ENCODE measurements at places on chromosomes 6 and 20.

DNA sequence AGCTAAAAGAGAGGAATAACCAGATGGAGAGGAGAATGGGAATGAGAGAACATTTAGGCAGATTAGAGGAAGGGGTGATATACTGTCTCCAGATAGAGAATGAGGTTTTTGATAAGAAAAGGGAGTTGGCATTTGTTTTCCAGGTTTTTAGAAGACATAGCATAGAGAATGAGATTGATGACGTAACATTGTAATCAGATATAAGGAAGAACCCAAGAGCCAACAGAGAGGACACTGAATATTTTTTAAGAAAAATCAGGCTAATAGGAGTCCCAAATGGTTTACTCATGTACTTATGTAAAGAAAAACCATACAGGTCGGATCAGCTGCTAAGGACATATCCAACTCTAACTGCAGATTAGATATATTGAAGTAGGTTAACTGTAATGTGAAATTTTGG lies 112.9 kb downstream of the TBC1D7 start:
- no peak for DNase-seq

- DNase-seq: no peak
Measured at GRCh38 chr6:88650029-88650619, 313.3 kb downstream of the RNGTT start.

GRCh38 chr6:14012313-14013030 lies 87.7 kb downstream of the RNF182 start:
- no peak for DNase-seq

GRCh38 chr6:83974409-83975050 lies 59.0 kb upstream of the MRAP2 start:
- no peak for DNase-seq

GRCh38 chr6:159493231-159493897 lies 199.7 kb downstream of the SOD2 start:
- DNase-seq: no peak

DNA sequence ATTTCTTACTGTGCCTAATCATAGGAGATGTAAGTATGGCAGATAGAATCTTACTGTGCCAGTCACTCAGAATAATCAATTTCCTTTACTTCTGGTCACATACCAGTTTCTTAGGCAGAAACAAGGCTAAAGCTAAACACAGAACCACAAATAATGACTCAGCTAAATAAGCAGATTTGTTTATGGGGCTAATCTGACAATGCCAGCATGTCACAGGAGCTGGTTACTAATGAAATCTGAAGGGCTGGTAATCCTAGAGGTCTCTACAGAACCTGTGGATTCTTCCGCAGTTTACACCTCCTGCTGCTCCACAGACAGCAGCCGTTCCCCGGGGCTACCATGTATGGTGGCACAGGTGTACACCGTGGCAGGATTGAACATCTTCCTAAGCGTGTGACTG lies 80.8 kb downstream of the LYRM4 start:
- DNase-seq: no peak

DNA sequence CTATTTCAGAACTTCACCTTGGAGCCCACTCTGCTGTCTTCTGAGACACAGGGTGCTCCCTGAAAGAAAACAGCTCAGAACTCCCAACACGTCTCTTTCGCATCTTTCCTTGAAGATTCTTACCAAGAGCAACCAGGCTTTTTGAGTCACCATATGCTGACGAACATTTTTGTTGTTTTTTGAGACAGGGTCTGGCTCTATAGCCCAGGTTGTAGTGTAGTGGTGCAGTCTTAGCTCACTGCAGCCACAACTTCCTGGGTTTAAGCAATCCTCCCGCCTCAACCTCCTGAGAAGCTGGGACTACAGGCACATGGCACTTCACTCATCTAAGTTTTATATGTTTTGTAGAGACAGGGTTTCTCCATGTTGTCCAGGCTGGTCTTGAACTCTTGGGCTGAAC lies 68.5 kb downstream of the TRMT11 start:
- DNase-seq: no peak

GRCh38 chr6:83884523-83884922 lies 25.0 kb downstream of the CYB5R4 start:
- DNase-seq: no peak

- DNase-seq: no peak
Measured at GRCh38 chr6:160238761-160239751, 19.6 kb downstream of the SLC22A2 start.

DNA sequence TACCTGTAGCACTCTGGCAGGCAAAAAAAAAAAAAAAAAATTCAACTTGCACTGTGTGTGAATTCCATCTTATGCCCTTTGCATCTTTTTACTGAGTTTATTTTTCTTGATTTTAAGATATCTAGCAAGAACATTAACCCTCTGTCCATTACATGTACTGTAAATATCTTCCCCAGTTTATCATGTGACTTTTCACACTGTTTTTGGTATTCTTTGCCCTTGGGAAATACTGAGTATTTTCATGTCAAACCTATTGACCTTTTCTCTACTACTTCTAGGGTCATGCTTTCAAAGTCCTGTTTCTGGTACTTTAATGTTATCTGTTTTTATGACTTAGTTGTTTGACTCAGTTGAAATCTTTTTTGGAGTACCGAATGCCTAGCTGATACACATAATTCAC lies 843 bp upstream of the HUS1B start:
- DNase-seq: no peak

DNA sequence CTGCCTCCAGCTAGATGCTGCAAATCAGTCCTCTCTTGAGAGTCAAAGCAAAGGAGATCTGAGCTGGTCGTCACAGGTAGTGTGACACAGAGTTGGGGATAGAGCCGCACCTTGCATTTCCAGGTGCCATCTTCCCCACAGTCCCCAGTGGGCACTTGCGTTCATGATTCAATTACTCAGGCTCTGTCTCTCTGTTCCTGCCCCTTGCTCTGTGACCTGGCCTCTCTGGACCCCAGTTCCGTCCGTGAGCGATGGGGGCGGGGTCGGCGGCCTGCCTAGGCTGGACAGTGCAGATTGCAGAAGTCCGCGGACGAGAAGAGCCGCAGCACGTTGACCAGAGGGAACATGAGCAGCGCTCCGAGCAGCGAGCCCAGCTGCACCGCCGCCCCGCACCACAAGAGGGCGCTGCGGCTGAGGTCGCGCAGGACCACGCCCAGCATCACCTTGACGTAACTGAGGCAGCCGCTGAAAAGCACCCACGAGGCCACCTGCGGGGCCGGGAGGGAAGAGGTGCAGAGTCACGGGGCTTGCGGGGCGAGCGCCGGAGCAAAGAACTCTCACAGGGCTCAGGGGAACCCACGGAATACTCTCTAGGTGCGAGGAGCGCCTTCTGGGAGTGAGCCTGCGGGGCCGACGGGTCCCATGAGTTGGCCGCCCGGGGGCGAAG lies 7.4 kb downstream of the SLC52A3 start:
- peak; percentile 26 for DNase-seq

GRCh38 chr6:45718871-45719270 lies 296.8 kb downstream of the CLIC5 start:
- DNase-seq: no peak

DNA sequence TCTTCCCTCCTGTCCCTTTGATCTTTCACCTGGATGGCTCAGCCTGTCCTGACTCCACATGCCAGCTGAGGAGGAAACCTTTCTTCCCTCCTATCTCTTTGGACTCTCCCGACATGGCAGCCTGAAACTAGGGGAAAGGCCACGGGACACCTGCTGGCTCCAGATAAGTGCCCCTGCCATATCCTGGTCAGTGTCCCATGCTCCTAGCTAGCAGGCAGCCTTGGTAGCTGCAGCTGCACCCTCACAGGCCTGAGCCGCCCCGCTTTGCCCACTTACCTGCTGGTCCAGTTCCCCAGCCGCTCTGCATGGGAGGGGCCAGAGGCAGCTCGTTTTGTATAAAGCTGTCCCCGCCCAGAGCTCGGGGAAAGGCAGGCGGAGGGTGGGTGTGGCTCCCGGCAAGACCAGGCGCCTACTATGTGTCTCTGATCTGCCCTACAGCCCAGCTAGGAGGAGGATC lies 7.4 kb upstream of the SLC52A3 start:
- no peak for DNase-seq

DNA sequence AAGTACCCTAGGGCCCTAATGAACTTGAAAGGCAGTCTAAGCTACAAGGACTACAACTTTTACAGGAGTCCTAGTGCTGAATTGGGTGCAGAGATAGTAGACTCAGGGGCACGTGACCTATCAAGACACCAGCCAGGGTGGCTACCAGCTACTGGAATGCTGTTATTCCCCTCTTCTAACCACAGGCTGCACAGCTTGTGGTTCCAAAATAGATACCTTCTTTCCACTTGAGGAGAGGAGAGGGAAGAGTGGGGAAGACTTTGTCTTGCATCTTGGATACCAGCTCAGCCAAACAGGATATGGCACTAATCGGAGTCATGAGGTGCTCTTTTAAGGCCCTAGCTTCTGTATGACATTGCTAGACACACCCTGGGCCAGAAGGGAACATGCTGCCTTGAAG lies 60.0 kb upstream of the MTRF1L start:
- no peak for DNase-seq

- no peak for DNase-seq
Measured at GRCh38 chr6:135537741-135538301, 40.3 kb upstream of the AHI1 start.

DNA sequence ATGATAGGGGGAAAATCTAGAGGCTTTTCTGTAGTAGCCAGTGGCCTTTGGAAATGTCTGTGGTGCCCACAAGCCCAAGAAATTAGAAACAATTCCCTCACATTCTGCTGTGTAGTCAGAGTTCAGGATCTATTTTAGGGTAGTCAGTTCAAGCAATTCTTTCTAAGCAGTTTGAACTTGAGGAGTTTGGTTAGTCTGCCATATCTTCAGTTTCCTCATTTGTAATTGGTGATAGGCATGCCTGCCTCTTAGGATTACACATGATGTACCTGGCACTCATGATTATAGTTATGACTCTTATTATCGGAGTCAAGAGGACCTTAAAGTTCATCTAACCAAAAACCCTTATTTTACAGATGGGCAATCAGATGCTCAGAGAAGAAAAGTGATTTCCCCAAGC lies 21.2 kb upstream of the MEP1A start:
- DNase-seq: no peak

- no peak for DNase-seq
Measured at GRCh38 chr6:25536781-25537180, 115.2 kb upstream of the SCGN start.

DNA sequence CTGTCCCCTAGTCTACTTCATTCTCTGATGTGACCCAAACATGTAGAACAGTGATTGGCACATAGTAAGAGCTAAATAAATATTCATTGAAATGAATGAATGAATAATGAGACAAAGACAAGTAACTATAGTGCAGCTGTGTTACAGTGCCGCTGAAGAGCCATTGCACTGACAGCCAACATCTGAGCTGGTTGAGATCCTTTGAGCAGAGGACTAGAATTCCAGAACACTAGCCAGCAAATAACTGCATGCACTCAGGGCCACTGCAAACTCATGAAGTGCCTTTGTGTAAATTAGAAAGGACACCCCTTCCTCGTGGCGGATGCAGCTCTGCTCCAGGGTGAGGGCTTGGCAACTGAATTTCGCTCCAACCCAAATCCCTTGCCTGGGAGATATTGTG lies 230.3 kb upstream of the CDYL start:
- DNase-seq: no peak

DNA sequence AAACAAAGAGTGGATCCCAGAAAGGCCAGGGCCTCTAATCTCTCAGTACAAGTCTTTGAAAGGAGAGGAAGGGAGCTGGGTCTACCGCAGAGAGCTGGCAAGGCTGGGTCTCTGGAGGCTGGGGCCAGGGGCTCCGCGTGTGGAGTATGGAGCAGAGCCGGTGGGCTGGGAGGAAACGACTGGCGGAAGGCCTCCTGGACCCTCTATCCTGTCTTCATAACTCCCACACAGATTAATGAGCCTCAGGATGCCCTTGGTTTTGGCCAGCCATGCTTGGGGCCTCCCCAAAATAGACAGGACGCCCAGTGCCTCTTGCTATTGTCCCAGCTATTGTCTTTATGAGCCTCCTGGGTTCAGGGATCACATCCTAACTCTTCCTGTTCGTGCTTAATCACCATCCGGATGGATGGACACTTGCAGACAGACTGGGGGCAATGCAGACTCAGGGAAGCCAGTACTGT lies 306.4 kb downstream of the DHX35 start:
- no peak for DNase-seq

GRCh38 chr6:827431-827830 lies 134.5 kb upstream of the EXOC2 start:
- no peak for DNase-seq

- no peak for DNase-seq
Measured at GRCh38 chr6:15829156-15829555, 166.3 kb upstream of the DTNBP1 start.

DNA sequence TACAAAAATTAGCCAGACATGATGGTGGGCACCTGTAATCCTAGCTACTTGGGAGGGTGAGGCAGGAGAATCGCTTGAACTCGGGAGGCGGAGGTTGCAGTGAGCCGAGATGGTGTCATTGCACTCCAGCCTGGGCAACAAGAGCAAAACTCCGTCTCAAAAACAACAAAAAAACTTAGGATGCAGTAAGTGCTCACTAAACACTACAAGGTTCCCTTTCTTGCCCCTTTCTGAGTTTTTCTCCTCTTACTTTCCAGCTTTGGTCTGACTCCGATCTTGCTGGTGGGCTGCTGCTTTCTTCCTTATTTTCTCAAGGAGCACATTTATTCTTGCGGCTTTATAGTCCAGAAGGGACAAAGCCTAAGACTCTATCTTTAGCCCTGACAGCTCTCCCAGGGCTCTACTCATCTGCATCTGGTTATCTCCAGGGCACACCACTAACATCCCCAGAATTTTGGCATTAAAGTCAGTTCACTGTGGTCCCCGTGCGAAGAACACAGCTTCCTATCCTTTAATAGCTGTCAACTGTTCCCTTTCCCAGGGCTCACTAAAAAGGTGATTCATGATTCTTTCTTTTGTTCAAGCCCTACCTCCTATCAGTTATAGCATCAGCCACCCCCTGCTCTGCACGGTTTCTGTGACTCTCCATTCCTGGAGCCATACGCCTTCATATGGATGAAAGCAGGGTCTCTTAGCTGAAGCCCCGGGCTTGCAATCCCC lies 17.1 kb upstream of the RPN2 start:
- DNase-seq: no peak

DNA sequence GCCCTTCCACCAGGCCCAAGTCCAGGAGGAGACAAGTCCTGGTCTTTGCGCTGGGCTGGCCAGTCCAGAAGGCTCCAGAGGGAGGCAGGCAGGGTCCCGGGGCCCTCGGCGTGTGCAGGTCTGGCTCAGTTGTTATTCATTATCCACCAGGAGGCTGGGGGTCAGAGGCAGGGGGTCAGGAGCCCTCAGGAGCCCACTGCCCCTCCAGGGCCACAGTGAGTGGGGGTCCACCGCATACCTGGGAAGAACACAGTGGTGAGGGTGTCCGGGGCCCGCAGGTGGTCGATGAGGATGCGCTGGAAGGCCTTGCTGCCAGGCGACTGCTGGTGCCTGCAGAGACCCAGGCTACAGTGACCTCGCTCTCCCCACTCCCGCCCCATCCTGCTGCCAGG lies 4.4 kb upstream of the C20orf144 start:
- DNase-seq: no peak

DNA sequence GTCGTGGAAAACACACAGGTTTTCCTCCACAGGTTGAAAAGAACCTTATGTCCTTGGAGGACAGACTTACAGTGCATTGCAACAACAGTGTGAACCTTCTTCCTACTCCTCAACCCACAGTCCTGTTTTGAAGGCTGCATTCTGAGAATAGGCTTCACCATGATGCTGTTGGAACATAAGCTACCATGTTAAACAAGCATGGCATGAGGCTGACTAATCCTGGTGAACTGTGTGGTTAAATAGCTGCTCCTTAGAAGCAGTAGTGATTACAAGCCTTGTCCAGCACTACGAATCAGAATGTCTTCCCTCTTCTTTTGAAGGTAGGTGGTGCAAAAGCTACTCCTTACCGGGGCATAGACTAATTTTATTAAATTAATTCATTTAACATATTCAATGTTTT lies 368.5 kb upstream of the EPHA7 start:
- no peak for DNase-seq

- DNase-seq: no peak
Measured at GRCh38 chr6:126891158-126891557, 227.3 kb upstream of the RSPO3 start.
